ENCODE measurements at places on chromosomes 7 and 10.

- DNase-seq, result peak; percentile 67
These were observed 202.6 kb upstream of the FOXK1 start for GRCh38 chr7:4479367-4480039.

DNA sequence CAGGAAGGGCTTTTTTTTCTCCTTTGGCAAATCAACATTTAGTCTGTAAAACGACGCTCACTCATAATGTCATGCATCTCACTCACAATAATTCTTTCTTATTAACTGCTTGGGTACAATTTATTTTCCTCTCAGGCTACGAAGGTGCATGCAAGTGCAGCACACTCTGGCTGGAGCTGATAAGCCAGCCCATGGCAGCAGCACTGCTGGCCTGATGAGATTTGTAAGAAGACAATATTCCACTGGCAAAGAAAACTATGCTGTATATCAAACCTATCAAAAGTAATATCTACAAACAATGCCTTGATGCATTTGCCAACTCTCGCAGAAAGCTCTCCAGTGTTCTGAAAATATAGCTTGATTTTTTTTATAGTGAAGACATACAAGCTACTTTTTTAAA lies 170.0 kb upstream of the PHF14 start:
- no peak for DNase-seq

DNA sequence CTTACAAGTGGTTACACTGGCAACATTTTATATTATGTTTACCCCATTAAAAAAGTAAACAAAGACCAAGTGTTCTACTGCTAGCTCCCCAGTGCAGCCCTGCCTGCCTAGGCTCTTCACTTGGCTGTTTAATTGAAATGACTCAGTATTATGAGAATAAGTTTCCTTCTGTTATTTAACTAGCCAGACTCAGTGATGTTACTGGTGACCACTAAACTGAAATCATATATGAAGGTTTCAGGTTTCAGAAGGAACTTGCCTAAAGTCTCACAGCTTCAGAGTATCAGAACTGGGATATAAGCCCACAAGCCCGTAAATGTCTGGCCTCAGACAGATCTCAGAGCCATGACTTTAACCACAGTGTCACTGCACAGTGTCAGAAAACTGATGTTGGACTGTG lies 66.8 kb upstream of the EXOC4 start:
- DNase-seq, result no peak

GRCh38 chr7:49432254-49432653 lies 341.2 kb upstream of the VWC2 start:
- DNase-seq, result no peak

DNA sequence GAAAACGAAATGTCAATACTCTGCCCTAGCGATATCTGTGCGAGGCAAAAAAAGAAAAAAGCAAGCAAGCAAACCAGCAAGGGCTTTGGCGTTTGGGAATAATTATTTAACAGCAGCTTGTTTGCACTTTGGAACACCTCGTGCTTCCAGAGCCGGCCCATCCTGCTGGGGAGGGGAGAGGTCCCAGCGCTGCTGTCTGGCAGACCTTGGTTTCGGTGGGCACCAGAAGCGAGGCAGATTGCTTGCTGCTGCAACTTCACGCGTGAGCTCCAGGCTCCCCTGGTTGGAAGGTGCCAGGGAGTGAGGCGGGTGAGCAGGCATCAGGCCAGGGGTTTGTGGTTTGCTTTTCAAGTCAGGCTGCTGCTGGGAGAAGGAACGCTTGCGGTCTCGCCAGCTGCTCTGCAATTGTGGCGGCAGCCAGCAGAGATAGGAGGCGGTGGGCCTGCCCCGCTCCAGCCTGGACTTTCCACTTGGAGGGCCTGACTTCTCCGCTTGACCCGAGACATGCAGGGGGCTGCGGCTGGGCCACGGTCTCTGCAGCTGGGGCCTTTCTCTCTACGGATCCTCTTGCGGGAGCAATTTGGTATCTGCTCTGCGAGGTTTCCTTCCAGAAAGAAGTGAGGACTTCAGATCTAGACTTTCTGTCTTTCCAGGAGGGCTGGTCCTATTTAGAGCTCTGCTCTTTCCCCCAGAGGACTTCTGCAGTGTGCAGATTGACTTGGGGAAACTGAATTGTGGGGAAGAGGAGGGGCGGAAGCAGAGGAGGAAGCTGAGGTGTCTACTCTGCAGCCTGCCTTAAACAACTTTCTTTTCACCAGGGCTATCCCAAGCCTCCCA lies 131.4 kb downstream of the PRPF18 start:
- peak; percentile 52 for DNase-seq

GRCh38 chr10:62661143-62661542 lies 143.4 kb upstream of the ADO start:
- DNase-seq, result no peak

DNA sequence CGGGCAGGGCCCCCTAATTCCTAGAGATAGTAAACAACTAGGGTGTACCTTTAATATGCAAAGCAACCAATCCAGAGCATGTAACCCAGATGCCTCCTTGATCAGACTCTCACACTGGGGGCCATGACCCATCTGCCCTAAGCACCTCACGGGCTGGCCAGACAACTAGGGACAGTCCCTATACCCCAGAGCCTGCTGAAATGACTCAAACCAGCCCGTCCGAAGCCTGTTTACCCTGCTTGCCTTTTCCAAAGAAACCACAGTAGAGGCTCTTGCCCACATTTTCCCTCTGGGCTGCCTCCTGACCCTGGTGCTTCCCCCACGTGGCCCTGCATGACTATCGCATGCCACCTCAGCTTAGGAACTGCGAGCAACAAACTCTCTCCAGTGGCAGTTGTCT lies 46.2 kb downstream of the RGS10 start:
- DNase-seq, result no peak

- DNase-seq, result no peak
These were observed 33.4 kb upstream of the HGF start for GRCh38 chr7:81803267-81803666.

- no peak for DNase-seq
These were observed 18.9 kb downstream of the IFT22 start for GRCh38 chr7:101302641-101303101.

DNA sequence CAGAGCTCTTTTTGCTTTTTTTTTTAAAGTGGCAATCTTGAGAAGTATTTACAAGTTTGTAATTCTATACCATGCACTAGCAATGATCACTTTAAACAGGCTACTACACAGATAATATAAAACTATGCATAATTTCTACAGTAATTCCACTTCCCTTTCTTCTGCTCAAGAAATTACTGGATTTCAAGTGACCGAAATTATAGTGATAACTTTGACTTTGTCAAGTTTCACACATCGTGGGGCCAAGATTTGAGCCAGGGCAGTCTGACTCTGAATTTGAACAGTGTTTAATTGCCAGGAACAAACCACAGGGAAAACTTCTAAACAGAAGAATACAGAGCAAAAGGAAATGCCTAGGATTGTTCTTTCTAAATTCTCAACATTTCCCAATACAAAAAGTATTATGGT lies 288.3 kb upstream of the MKLN1 start:
- no peak for DNase-seq

- no peak for DNase-seq
These were observed 56.0 kb downstream of the THSD7A start for GRCh38 chr7:11776039-11776438.

GRCh38 chr10:109902992-109903947 lies 20.0 kb downstream of the XPNPEP1 start:
- DNase-seq, result peak; percentile 8

DNA sequence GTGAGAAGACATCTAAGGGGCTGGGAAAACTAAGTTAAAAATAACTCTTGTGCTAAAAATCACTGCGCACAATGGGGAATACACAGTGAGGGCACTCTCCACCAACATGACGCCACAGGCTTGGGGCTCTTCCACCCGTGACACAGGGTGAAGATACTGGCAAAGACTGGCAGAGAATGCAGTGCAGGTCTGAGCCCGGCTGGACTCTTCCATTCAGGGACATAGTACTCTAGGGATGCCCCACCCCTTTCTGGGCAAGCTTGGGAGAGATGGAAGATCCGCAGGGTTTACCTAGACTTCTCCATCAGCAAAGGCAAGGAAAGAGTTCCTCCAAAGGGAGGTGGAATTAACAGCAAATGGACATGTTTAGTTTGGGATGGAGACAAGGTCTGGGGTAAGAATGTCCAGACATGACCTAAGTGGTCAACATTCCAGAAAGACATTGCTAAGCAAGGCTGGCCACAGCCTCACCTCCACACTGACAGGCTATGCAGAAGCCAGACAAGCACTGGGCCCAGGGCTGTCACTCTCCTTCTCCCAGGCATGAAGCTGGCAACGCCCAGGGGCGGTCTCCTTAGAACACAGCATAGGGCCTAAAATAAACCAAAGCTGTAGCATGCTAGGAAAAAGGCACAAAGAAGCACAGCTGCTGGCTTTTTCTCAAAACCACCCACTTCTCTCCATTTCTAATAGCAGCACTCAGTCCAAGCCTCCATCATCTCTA lies 28.1 kb downstream of the XPNPEP1 start:
- no peak for DNase-seq

GRCh38 chr10:31358688-31359330 lies 39.8 kb downstream of the ZEB1 start:
- no peak for DNase-seq
